Calu3 (cell line): ENCODE measurements at places on chromosomes 11 and 22. TPM values are rescaled to one million over a fixed set of nuclear protein-coding genes. Genes with fewer than 3 reads are reported as not detected.

DNA sequence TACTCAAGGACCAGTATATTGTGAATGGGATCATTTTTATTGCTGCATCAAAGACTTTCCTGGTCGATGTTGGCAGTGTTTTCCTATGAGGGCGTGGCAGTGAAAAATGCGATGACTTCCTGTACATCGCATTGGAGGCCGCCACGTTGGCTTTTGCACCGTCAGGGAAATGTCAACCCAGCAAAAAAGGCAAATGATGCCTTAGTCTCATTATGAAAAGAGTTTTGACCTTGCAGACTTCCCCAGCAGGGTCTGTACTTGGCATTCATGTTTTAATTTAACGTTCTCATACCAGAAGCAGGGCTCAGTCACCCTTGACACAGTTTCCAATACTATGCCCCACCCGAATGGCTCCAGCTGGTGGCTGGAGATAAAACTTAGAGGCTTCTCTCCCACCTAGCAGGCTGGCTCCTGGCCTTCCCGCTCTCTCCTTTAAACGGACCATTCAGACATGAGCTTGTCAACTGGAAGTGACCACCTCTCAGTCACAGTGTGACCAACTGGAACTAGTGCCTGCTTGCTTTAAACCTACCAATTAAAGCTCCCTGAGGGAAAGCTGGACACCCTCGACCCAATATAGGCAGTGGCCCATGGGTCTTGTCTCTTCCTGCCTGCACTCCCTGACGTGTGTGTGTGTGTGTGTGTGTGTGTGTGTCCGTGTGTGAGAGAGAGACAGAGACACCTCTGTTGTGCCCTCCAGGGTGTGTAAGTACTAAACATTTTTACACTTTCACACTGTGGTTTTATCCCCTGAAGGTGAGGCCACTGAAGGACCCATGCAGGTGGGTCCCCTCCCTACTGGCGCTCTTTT lies 8.7 kb upstream of the GDPD5 start:
- peak; percentile 57 for DNase-seq

DNA sequence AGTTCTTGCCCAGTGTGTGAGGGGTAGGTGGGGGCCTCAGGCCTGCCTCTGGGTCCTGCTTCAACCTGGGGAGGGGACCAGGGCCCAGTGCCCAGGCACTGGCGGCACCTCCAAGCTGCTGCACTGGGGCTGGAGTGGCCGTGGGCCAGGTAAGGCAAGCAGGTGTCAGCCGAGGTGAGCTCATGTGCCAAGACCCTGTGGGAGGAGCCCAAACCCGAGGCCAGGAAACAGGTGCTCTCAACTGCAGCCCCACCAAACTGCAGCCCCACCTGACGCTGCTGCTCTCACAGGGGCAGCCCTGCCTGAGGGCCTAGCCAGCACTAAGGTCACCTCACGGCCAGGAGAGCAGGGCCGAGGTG lies 18.1 kb upstream of the GNB1L start:
- no peak for DNase-seq

DNA sequence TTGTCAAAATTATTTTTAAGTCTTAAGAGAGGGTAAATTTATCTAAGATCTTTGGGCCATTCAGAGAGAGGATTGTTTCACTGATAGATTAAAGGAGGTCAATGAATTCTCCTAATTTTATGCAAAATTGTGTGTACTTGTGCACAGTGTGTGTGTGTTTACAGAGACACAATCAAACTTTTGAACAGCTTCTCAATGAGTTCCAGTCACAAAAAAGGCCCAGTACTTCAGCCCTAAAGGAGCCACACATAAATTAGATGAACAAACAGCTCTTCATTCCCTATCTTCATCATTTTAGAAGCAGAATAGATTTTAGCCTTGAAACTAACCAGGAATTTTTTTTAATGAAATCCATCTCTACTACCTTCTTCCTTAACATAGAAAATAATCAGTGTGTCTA lies 9.7 kb downstream of the GRIA4 start:
- no peak for DNase-seq

DNA sequence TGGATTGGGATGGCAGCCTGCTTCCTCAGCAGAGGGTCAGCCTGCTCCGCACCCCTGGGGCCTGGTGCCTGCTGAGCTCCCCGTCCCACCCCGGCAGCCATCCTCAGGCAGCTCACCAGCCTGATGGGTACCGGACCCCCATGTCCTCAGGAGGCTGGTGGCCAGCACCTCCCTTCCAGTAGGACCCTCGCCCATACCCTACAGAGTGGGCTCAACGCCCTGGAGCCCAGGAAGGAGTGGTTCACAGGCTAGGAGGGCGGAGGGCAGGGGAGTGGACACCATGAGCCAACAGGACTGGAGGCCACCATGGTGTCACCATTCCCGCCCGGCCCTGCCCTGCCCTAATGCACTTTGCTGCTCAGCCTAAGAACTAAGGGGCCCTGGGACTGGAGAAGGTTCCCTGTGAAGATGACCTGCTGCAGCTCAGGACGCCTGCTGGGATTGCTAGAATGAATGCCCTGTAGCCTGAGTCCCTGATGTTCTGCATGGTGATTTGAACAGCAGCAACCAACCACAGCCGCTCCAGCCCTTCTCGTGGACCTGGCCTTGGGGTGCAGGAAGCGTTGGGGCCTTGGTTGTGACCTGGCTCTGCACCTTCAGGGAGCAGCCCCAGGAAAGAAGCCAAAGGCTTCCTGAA lies 1080.8 kb downstream of the BRD1 start:
- DNase-seq, result no peak

OMP gene
- total RNA-seq, result 1.1 and 2.6 TPM in 2 replicates

GP1BB gene
- not detected in 2 replicates for total RNA-seq

HEPN1 gene
- total RNA-seq, result not detected in 2 replicates

CECR2 gene
- total RNA-seq, result 0.09 and 0.15 TPM in 2 replicates
